Activated CD8-positive, alpha-beta memory T cell treated with anti-CD3 and anti-CD28 coated beads for 24 hours (primary cell): ENCODE measurements at places on chromosomes 12 and 14.

GRCh38 chr14:79175671-79176070 lies 1005.5 kb downstream of the NRXN3 start:
- no peak for DNase-seq

DNA sequence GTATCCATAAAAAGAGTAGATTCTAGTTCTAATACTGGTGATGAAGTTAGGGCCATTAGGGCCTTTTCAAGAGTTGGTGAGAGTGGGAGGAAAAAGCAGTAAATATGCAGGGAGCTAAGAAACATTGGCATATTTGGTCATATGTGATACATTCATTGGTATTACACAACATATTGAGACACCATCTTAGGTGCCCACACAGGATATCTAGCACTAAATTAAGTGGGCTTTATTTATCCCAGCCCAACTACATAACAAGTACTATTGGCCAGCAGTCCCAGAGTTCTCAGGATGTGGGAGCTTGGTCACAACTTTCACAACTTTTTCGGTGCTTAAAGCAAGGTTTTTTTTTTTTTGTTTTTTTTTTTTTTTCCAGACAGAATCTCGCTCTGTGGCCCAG lies 2.0 kb upstream of the ING4 start:
- no peak for DNase-seq

GRCh38 chr14:49427117-49427516 lies 159.1 kb downstream of the RPS29 start:
- DNase-seq: no peak

- no peak for DNase-seq
Observed at GRCh38 chr14:29462321-29462720, 465.3 kb downstream of the PRKD1 start.

GRCh38 chr12:75550401-75551240 lies 39.2 kb upstream of the KRR1 start:
- no peak for DNase-seq

- DNase-seq: no peak
Observed at GRCh38 chr12:124720681-124721500, 142.8 kb downstream of the SCARB1 start.

DNA sequence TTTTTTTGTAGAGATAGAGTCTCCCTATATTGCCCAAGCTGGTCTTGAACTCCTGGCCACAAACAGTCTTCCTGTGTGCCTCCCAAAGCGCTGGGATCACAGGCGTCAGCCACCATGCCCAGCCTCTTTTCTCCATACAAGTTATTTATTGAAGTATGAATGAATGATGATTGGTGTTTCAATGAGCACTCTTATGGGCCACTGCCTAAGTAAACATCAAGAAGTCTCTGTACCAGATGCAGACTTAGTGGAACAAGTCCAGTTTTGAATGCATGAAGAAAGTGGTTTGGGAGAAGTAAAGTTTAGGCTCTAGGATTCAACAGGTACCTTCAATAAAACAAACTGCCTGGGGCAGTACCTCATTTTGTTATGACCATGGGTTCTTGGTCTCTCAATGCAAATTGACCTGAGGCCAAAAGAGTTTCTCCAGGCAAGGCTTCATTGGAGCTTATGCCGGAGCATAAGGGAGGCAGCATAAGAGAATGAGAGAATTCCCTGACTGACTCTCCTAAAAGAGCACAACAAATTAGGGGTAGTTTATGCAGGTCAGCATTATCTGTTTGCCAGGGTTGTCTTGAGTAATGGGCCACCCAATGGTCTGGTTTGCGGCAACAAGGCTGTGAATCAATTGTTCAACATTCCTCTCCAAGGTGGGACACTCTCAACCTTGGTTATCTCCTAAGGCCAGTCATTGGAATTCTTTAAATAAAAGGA lies 1.1 kb upstream of the GMFB start:
- no peak for DNase-seq

DNA sequence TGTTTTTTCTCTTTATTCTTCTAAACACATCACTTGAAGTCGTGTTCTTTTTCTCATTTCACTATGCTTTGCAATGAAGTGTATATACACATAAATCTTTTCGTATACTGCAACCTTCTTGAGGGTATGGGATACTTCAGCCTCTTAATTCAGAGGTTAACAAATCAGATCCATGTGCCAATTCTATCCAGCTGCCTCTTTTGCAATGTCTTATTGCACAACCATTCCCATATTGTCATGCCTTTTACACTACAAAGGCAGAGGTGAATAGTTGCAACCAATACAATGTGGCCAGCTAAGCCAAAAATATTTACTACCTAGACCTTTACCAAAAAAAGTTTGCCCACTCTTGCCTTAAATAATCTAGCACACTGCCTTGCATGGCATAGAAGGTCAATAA lies 224.5 kb upstream of the FOXG1 start:
- no peak for DNase-seq

- no peak for DNase-seq
Observed at GRCh38 chr12:49974677-49975317, 2.0 kb downstream of the AQP6 start.

DNA sequence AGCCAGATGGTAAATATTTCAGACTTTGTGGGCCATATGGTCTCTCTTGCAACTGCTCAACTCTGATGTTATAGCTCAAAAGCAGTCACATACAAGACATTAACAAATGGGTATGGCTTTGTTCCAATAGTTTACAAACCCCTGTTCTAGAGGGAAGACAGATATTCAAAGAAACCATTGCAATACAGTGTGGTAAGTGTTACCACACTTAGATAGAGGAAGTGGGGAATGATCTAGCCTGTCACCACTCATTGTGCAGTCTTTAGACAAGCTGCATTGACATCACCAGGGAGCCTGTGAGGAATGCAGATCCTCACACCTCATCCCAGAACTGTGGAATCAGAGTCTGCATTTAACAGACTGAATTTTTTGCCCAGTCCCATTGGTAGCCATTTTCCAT lies 80.0 kb upstream of the RGS6 start:
- no peak for DNase-seq

DNA sequence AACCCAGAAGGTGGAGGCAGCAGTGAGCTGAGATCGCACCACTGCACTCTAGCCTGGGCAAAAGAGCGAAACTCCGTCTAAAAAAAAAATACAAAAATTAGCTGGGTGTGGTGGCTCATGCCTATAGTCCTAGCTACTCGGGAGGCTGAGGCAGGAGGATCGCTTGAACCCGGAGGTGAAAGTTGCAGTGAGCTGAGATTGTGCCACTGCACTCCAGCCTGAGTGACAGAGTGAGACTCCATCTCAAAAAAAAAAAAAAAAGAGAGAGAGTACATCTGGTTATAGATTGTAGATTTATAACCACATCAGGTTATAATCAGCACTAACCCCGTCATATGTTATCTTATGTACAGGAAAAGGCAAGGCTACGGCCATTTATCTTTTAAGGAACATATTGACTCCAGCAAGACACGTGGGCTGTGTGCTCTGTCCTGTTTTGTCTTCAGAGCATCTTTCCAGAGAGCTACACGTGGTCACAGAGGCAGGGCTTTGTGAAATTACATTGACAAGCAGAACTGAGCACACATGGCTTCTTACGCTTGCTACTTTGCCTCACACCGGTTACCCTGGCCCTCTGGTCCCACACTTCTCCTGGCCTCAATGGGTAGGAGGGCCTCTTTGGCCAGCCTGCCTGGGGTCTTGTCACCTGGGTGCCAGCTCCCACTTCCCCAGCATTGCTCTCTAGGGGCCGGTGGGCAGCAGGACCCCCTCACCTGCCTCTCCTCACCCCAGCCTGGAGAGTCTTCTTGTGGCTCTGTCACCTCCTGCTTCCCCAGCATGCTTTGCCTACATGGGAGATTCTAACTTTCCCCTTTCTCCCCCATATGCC lies 6.8 kb upstream of the DYNC1H1 start:
- DNase-seq: no peak

GRCh38 chr12:26317942-26318575 lies 122.7 kb downstream of the SSPN start:
- DNase-seq: no peak

- no peak for DNase-seq
Observed at GRCh38 chr14:24392325-24393091, 6.3 kb upstream of the NYNRIN start.

- no peak for DNase-seq
Observed at GRCh38 chr12:103868215-103868614, 27.2 kb upstream of the NT5DC3 start.

GRCh38 chr12:126232711-126233110 lies 1167.5 kb downstream of the AACS start:
- no peak for DNase-seq

- no peak for DNase-seq
Observed at GRCh38 chr14:52042371-52043289, 26.2 kb downstream of the NID2 start.

- DNase-seq: no peak
Observed at GRCh38 chr12:117019866-117020265, 79.3 kb downstream of the TESC start.

GRCh38 chr12:119802472-119802871 lies 74.6 kb downstream of the CIT start:
- no peak for DNase-seq

DNA sequence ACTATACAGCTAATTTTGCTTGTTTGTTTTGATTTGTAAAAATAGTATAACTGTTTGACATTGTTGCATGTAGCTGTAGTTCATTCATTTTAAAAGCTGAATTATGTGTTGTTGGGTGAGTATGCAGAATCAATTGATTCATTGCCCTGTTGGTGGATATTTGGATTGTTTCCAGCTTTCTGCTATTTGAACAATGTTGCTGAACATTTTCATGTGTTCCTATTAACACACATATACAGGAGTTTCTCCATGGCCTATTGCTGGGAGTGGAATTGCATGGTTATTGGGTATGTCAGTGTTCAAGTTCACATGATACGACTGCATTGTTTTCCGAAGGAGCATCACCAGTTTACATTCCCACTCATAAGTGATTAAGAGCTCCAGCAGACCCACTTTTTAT lies 75.3 kb downstream of the SRGAP1 start:
- DNase-seq: no peak

DNA sequence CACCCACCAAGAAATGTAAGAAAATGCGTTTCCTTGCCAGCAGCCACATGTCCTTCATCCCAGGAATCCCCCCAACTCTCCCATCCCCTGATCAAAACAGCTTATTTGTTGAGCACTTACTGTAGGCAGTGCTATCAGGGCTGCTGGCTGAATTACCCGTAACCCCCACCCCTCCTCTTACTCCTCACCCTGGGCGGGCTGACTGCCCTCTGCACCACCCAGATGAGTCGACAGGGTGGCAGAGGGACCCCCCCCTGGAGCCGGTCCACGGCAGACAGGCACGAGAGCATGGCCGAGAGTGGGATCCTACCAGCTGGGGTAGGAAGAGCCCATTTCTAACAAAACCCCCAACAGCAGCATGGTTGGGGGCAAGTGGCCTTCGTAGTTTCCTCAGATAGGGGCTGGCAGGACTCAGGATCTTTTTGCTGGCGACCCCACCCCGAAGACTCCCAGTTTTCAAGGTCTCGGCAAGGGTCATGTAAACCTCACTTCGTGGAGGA lies 1.1 kb upstream of the RHOF start:
- DNase-seq: peak; percentile 89

- DNase-seq: no peak
Observed at GRCh38 chr14:93709249-93709648, 79.0 kb downstream of the PRIMA1 start.

GRCh38 chr12:52402873-52403540 lies 3.1 kb downstream of the KRT82 start:
- DNase-seq: no peak

DNA sequence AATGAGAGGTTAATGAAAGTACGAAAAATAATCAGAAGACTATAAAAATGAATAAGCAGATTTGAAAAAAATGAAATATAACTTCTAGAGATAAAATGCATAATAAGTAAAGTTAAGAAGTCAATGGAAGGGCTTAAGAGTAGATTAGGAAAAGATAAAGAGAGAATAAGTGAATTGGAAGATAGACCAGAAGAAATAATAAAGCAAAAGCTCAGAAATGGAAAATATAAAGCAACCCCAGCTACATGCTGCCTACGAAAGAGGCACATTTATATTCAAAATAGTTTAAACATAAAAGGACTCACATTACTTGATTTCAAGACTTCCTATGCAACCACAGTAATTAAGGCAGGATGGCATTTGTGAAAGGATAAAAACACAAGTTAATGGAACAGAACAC lies 19.9 kb downstream of the ZNF605 start:
- DNase-seq: no peak

GRCh38 chr14:77205566-77205965 lies 24.0 kb downstream of the TMEM63C start:
- no peak for DNase-seq

- no peak for DNase-seq
Observed at GRCh38 chr12:113143959-113144358, 5.6 kb upstream of the CFAP73 start.

DNA sequence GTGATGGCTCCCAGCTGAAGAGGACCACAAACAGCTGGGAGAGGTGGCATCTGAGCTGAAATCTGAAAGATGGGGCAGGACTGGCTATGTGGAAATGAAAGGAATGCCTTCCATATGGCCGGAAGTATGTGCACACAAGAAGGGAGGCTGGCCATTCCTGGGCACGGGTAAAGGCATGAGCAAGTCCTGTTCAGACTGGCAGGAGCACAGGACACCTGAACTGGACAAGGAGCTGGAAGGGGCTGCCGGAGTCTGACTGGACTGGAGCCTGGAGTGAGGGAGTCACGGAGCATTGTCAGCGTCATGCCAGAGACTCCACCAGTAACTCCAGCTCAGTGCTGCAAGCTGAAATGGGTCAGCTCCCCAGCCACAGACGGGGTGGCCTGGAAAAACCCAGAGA lies 11.9 kb upstream of the TC2N start:
- DNase-seq: no peak

- DNase-seq: no peak
Observed at GRCh38 chr12:68474467-68475204, 136.1 kb upstream of the RAP1B start.

GRCh38 chr14:24280797-24281460 lies 9.5 kb upstream of the RABGGTA start:
- DNase-seq: no peak

DNA sequence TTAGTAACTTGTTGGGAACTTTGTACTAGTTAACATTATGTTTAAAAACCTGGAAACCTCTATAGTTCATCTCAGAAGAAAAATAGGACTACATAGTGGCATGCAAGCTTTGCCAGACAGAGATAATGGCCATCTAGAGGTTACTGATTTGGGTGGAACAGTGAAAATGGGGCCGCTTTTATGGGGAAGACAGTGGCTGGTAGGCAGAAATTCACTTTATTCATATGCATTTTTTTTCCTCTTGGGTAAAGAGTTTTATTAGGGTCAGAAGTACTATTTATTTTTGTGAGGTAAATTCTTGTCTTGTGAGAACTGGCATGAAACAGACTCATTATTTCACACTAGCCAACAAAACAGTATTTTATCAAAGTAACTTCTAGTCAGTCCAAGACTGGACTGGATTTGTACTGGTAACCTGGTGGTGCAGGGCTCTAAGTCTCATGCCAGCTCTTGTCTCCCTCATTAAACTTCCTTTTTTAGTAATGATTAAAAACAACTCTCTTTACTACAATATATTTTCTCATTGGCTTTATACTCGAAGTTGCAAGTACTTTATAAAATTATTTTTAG lies 345.8 kb downstream of the RAD51B start:
- DNase-seq: no peak

- DNase-seq: no peak
Observed at GRCh38 chr14:103444837-103445524, 59.8 kb downstream of the MARK3 start.
